Liver (tissue), 10 donors: ENCODE measurements at places on chromosomes 1 and 21.

DNA sequence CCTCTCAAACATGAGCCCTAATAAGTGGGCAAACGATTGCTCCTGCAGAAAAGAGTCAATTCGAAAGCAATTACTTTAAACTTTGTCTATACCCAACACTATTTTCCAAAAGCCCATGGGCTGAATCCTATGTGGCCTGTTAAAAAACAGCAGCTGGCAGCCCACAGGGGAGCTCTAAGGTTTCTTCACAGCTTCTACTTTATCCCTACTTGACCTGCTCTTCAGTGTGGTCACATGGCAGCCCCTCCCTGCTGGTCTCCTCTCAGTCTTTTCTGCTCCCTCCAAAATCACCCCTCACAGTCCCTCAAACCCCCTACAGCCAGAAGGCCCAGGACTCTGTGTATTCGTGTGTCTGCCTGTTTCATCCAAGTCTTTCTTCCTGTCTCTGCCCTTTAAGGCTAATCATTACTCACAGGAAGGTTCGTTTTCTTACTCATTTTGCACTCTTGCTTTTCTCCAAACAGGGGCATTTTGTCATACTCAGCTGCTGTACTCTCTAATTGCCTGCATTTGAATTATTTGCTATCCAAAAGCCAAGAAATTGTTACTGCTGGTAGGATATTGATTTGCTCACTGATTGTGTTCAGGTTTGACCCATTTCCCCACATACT is 62.4 kb upstream of the FAM3B start:
- DNase-seq: peak; percentile 9

DNA sequence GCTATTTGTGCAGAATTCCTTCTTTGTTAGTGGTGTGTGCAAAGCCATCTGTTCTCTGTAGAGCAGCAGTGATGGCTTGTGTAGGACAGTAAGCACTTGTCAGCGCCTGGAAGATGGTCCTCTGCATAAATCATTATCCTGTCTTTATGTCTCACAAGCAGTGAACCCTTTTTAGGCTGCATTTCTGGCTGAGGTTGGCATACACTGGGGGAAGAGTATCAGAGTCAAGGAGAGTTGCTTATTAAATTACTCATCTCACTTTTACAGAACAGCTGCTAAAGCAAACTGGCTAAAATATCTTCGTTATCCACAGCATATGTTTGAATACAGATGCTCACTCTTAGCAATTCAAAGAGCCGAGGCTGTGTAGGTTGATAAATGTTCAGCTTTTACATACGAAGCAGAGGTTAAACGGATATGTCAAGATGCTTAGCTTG is 54.6 kb upstream of the NCAM2 start:
- DNase-seq: no peak

- no peak for DNase-seq
These were observed 4.7 kb downstream of the IL23R start for GRCh38 chr1:67170751-67171573.

DNA sequence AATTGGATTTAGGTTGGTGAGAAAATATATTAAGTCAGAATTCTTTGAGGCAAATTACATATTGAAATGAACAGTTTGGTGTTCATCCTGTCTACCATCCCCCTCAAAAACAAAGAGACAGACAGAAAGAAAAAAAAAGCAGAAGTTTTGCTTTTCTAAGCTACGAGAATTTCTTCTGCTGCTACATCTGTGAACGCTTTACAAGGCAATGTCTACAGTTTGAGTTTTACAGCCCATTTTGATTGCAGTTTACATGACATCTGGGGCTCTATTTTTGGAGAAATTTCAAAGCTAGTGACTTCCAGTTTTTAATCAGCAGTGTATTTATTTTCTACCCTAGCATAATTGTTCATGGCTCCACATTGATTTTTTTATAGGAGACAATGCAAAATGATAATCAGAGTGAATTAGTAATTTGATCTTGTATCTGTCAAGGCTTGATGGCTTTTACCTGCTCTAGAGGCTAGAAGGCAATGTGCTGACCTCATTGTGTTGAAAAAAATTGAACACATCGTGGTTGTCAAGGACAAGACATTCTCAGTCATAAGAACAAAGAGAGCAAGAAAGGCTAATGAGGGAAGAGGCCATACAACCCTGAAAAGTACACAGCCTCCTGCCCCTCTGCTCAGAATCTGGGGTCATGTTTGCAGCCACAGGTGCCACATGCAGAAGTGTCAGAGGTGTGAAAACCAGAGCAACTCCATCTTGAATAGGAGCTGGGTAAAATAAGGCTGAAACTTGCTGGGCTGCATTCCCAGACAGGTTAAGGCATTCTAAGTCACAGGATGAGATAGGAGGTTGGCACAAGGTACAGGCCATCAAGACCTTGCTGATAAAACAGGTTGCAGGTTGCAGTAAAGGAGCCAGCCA is 201.0 kb upstream of the CAMK1G start:
- no peak for DNase-seq

DNA sequence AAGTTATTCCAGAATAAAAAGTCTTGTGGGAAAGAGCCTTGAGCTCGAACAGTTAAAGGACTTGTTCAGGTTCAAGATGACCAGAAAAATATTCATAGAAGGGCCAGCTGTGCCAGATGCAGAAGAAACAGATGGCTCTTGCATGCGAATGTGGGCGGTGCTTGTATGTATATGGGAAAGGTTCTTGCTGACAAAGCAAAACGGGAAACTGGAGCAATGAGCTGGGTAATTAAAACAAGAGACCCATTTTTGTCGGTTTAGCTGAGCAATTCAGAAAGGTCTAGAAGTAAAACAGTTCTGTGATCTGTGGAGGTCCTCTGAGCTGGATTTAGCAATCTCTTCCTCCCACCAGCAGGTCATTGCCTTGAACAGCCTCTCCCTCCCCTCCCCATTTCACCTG is 107.2 kb upstream of the MARK1 start:
- DNase-seq: no peak

GRCh38 chr1:53807916-53808315 is 30.2 kb downstream of the NDC1 start:
- DNase-seq: no peak

DNA sequence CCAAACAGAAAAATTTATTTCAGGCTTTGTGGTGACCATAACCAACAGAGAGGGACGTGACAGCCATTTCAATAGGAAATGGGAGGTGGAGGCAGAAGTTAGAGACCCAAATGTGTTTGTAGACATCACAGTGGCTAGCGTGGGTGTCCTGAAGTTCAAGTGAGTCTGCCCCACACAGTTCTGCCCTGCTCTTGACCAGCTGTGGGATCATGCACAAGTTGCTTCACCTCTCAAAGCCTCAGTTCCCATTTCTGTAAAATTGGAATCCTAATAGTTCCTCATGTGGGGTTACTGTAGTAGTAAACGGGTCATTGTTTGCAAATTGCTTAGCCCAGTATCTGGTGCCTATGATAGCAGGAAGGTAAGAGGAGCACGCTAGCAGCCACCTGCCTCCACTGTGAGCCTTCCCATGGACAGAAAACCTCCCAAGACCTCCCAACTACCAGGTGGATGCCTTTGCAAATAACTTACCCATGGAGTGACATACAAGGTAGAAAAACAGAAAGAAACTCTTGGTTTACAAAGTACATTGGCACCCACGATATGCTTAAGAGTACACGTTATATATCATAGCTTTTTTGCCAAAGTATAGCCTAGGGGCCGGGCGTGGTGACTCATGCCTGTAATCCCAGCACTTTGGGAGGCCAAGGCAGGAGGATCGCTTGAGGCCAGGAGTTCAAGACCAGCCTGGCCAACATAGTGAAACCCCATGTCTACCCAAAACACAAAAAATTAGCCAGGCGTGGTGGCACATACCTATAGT is 29.1 kb downstream of the FHAD1 start:
- no peak for DNase-seq

- no peak for DNase-seq
These were observed 7.5 kb downstream of the MPL start for GRCh38 chr1:43345120-43345519.

DNA sequence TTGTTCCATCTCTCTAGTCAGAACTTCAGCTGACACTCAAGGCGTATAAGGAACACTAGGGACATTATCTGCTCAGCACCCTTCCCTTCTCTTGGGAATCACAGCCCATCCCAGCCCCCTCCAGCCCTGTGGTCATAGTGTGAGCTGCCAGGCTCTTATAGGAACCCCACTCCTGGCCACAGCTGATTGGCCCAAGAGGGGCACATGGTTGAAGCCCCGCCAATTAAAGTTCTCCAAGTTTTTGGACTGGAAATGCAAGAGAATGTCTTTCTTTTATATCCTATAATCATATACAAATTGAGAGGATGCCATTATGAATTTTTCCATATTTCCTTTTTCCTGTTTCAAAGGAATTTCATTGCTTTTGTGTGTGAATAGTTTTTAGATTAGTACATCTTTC is 40.7 kb downstream of the FOXO6 start:
- no peak for DNase-seq

GRCh38 chr1:36339215-36339614 is 15.8 kb upstream of the EVA1B start:
- DNase-seq: no peak

DNA sequence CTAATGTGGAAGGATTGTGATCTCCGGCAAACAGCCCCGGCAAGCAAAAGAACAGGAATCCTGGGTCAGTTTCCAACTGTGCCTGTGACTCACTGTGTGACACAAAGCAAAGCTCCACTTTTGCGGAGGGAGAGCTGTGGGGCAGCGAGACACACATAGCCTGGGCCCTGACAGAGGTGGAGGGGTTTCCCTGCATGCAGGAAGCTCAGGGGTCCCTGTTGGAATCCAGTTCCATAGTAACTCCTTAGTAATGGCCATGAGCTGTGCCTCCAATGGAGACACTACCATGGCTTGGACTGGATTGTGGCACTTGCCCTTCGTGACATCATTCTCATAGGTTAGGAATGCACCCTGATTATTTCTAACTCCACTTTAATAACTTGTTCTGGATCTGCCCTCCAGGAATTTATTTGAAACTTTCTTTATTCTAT is 47.0 kb upstream of the ATF3 start:
- no peak for DNase-seq

- no peak for DNase-seq
These were observed 244.8 kb downstream of the ASTN1 start for GRCh38 chr1:176919386-176920378.

DNA sequence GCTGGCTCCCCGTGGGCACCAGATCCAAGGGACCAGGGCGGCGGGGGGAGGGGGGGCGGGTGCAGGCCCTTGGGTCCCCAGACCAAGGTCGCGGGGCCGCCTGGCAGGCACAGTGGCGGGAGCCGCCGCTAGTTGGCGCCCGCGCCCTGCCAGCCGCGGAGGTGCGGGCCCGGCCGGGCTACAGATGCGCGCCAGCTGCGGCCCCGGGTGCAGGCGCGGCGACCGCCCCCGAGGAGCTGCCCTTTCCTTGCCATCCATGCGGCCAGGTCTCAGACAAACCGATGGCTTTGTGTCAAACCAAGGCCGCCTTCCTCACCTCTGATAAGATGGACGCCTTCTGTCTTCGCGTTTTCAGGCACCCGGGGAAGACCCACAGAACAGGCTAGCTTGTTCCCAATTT is 2.2 kb upstream of the RUNX3 start:
- DNase-seq: peak; percentile 56

- DNase-seq: no peak
These were observed 47.5 kb downstream of the AGPAT3 start for GRCh38 chr21:43912500-43912899.

GRCh38 chr1:31244326-31244725 is 4.6 kb upstream of the NKAIN1 start:
- DNase-seq: no peak

DNA sequence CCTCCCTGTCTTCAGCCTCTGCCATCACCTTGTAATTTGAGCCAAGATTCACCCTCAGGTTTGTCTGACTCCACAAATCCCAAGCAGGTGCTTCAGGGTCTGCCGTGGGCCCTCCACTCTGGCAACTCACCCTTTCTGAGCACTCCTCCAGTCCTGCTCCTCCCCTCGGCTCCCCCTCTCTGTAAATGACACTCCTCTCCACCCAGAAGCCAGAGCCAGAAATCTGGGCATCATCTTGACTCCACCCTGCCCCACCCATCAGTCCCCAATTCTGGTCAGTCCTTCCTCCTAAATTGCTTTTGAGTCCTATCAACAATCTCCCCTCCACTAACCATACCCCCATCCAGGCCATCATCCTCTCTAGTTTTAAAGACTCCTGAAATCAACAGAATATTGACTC is 40.5 kb downstream of the RCSD1 start:
- no peak for DNase-seq

GRCh38 chr1:43944860-43945259 is 1.9 kb upstream of the IPO13 start:
- DNase-seq: no peak

- DNase-seq: no peak
These were observed 424.0 kb downstream of the LTN1 start for GRCh38 chr21:28568692-28569091.

- no peak for DNase-seq
These were observed 205.4 kb downstream of the SLC35F3 start for GRCh38 chr1:234109840-234110239.

GRCh38 chr1:31665234-31665878 is 20.7 kb upstream of the PEF1 start:
- DNase-seq: no peak

- no peak for DNase-seq
These were observed 4.9 kb downstream of the GLIS1 start for GRCh38 chr1:53733975-53734649.

- DNase-seq: no peak
These were observed 7.3 kb upstream of the PIGV start for GRCh38 chr1:26780344-26780957.

- no peak for DNase-seq
These were observed 29.2 kb downstream of the AGPAT3 start for GRCh38 chr21:43894206-43894577.

DNA sequence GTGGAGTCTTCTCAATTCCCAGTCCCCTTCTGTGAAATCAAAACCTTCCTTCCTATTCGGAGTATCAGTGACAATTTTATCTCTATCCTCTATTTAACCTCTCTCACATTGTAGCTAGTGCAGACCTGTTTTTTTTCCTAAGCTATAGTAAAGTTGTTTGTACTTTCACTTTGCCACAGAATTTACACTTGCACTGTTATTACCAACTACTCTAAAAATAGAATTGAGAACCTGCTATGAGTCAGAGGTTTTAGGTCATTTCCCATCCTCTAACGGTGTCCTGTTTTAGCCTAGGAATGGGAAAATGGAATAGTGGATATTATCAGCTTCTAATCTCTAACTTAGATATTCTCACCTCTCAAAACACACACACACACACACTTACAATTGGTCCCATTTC is 862.7 kb downstream of the NCAM2 start:
- no peak for DNase-seq

GRCh38 chr1:87812871-87813577 is 484.3 kb downstream of the LMO4 start:
- no peak for DNase-seq

GRCh38 chr21:27023186-27023585 is 56.3 kb upstream of the ADAMTS5 start:
- DNase-seq: no peak

DNA sequence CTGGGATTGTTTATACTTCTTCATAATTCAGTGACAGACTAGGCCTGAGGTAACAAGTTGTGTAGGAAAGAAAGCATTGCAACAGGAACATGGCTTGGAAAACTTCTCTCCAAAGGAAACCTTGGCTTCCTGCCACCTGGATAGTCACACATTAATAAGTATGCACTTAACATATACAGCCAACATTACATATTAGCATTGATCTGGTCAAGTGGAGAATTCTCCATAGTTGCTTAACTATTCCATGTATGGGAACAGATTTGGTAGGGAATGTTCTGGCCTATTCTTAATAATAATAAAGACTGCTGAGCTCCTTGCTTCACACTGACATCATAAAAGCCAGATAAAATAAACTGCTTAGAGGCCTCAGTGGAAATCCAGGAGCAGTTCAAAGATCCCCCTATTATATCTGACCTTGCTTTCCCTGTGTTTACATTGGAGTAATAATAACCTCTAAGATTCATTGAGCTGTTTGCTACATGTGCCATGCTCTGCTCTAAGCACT is 27.2 kb upstream of the NFIA start:
- no peak for DNase-seq

GRCh38 chr1:67708606-67709005 is 23.6 kb downstream of the GADD45A start:
- no peak for DNase-seq
